ENCODE measurements at places on chromosomes 7 and 10.
A peak's percentile ranks its signal among the peaks of the same experiment; 100 is the strongest.

GRCh38 chr10:109957092-109957797, 33.9 kb upstream of the XPNPEP1 start:
- DNase-seq = no peak

GRCh38 chr7:48466713-48467112, 295.5 kb downstream of the ABCA13 start:
- DNase-seq = no peak

DNA sequence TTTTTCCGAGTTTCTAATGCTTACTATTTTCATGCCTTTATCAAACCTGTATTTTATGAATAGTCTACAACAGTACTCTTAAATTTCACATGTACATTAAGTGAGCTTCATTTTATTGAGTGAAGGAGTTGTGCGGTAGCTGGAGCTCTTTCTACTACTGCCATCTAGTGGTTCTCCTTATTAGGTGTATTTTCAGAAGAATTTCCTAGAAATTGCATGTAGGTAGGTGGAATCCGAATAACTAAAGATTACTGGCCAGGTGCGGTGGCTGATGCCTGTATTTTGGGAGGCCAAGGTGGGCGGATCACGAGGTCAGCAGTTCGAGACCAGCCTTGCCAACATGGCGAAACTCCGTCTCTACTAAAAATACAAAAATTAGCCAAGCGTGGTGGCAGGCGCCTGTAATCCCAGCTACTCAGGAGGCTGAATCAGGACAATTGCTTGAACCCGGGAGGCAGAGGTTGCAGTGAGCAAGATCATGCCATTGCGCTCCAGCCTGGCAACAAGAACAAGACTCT, 38.3 kb downstream of the LRRC72 start:
- DNase-seq = no peak

DNA sequence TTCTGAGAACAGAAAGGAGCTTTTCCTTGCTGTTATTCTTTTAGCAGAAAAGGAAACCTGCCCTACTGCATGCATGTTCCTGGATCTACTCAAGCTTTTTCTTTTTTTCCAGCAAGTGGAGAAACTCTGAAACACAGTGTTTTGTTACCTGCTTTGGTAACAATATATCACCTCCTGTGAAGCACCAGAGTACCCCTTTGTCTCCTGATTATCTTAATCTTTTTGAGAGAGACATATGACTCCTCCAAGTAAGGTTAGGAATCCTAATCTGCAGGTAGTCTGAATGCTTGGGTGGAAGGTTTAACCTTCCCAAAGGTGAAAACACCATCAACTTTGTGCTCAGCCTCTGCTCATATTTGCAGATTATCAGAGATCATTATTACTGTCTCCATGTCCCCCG, 93.1 kb downstream of the MAPK8 start:
- no peak for DNase-seq

- DNase-seq = peak; percentile 69
Measured at GRCh38 chr7:158655931-158656441, 48.6 kb downstream of the NCAPG2 start.

GRCh38 chr7:85405016-85405902, 218.4 kb upstream of the SEMA3D start:
- DNase-seq = no peak

GRCh38 chr7:43650457-43651052, 67.6 kb downstream of the STK17A start:
- DNase-seq = no peak

DNA sequence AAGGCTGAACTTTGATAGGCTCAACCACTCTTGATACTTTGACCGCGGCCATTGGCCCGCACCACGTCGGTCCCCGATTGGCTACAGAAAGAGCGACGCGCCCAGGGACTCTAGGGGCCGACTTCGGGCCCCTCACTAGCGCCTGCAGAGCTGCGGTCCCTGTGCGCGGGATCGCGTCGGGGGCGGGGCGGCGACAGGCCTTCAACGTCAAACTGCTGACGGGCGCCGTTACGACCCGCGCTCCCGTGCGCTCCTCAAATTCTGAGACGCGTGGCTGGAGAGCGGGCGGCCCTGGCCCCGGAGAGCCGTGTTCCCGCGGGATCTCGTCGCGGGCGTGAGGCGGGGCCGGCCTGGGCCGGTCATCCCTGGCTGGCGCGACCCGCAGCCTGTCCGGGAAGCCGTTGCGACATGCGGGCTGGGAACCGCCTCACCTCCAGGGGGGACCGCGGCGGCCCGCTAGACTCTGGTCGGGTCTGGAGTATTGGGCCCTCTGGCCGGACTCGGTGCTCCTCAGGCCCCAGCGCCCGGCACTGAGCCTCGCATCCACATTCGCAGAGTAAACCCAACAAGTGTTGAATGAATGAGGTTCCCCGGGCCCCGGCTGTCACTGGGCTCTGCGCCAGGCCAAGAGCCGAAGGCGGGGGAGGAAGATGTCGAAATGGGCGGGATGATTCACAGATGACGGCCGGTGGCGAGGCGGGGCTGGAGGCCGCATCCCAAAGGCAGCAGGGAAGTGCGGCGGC, 643 bp upstream of the SLC25A28 start:
- peak; percentile 91 for DNase-seq

- DNase-seq = no peak
Measured at GRCh38 chr10:16919121-16919982, 102.1 kb upstream of the RSU1 start.

GRCh38 chr10:80669485-80669884, 131.8 kb downstream of the SH2D4B start:
- DNase-seq = no peak

DNA sequence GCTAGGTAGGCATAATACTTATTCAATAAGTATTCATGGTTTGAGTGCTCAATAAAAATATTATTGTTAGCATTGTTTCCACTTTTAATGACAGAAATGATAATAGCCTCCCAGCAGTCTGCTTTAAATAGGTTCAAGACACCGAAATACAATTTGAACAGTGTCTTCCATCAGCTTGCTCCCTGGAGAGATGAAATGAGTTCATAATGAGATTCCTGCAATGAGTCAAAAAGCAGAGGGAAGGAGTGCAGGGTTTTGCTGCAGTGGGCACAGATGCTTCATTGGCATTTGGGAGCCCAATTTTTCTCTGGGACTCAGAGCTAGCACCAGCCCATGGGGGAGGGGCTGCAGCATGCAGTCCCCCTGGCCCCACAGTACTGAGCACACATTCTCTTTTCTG, 32.6 kb upstream of the CHCHD3 start:
- DNase-seq = no peak

DNA sequence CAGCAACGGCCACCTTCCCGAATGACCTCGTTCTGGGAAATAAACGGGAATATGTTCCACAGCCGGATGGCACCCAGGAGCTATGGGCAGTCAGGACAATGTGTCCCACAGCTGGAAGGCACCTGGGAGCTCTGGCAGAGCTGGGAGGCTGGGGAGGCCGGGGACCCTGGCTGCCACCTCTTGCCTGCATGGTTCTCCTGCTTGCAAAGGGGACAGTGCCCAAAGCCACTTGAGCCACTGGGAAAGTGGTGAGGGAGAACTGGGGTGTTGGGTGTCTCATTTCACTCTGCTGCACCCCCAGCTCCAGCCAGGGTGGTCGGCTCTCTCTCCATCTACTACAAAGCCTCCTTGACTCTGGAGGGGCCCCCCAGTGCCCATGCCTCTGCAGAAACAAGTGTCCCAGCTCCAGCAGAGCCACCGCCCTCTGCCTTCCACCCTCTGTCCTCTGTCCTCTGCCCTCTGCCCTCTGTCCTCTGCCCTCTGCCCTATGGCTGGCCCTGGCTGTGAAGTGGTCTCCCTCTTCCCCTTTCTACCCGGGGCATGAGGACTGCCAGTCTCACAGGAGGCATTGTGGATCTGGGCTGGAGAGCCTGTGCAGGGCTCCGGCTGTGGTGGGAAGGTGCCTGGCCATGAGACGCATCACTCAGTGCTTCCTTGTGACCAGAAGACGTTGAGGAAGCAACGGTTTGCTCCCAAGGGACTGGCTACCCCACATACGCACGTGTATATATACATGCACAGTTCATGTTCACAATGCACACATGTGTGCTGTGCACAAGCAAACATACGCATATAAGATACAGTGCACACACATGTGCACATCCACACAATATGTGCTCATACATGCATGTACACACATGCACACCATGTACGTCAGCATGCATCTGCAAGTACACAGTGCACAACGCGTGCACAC, 21.5 kb upstream of the INPP5A start:
- DNase-seq = peak; percentile 40

DNA sequence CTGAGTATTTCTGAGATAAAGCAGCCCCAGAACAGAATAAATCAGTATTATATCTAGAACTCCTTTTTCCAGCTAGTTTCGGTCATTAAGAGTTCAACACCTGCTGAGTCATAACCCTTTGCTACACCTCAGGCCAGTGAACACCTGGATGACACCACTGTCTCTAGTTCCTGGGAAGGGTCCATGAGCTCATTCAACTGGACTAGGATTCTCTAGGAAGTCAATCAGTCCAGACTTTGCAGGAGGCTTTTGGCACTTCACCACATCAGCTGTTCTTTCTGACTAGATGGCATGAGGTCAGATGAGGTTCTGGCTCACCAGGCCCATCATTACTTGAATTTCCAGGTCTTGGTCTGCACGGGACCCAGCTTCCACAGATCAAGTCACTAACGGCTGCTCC, 11.7 kb downstream of the SLC39A12 start:
- no peak for DNase-seq

DNA sequence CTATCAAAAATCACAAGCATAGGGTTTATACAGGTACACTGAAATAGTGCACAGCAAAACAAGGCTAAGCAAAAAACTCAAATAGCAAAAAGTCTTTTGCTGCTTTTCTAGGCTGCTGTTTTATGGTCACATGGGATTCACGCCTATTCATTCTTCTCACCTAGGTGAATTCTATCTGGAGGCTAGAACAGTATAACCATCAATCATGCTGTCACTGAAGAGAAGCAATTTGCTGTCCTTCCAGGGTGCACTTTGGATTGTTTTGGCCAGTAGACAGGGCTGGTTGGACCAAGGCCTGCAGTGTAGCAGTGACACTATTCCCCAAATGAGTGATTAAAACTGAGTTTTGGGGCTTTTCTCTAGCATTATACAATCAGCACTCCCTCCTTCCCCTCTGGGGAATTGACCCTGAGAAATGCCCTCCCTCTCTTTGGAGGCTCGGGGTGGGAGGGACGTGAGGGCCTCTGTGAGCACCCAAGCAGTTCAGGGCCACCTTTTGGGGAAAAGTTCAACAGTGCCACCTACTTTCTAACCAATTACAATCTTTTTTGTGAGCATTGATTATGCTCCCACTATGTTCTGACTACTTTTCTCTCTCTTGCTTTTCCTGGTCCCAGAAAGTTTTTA, 16.2 kb upstream of the SND1 start:
- DNase-seq = no peak

- peak; percentile 32 for DNase-seq
Measured at GRCh38 chr10:47029181-47030009, 118.2 kb downstream of the PTPN20 start.

DNA sequence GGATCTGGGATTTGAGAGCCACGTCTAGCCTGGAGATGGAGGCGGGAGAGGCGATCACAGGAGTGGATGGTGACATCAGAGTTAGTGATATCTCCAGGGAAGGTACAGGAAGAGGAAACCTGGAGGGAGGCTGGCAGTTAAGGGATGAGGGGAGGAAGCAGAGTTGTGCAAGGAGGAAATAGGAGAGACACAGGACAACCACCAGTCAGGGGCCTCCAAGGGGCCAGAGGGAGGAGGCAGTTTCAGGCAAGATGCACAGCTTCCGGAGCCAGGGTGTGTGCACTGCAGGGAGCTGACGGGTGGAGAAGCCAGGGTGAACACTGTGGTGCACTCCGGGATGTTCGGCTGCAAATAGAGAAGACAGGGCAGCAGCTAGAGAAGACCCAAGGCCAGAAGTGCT, 141.2 kb downstream of the GLI3 start:
- no peak for DNase-seq

- no peak for DNase-seq
Measured at GRCh38 chr7:64959072-64959747, 31.6 kb downstream of the ZNF117 start.

DNA sequence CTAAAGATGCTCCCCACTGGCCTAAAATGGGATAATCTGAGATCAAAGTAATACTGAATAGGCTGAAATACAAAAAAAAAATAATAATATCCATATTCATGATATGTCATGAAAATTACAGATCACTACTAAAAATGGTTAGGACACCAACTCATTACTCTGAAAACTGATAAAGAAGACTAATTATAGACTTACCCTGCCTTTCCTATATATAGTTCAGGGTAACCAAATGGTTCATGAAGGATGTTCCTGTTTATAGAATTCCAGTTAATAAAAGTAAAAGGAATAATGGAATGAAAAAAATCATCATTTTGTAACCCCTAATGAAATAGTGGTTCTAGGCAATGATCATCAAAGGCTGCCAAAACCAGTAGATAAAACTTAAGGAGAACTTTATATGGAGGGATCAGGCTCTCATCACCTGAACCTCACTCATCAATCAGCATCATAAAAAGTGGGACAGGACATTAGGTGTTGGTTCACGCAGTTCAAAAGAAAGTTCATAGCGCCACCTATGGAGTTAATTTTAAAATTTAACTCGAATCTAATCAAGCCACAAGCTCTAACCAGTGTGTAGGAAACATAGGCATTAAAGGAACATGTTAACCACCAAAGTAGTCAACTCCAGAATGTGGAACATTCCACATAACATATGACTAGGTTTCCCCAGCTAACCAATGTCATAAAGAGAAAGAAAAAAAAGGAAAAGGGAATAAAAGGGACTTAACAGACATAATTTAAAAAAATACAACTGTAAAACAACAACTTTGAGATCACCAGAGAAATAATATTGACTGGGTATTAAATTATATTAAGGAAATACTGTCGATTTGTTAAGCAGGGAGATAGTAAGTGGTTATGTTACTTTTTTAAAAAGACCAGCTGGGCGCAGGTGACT, 35.7 kb downstream of the P4HA1 start:
- no peak for DNase-seq

GRCh38 chr7:79132844-79133451, 320.5 kb downstream of the MAGI2 start:
- DNase-seq = no peak

GRCh38 chr10:125089469-125089868, 70.9 kb downstream of the CTBP2 start:
- no peak for DNase-seq

DNA sequence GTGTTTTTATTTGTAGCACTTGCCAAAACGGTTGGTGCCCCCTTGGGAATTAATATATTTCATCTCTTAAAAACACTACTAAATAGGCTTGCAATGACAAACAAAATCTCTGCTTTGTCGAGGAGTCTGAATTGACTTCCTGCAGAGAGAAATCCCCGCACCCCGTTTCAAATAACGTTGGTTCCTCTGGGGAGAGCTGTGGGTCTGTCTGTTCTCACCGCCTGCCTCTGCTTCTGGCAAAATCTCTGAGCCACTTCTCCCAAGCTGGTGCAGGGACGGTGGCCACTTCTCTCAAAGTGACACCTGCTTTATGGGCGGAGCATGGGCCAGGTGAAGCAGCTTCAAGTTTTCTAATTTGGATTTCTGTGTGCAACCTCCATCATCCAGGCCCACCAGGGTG, 186.3 kb upstream of the ADARB2 start:
- no peak for DNase-seq

GRCh38 chr7:39700932-39701331, 77.6 kb downstream of the RALA start:
- no peak for DNase-seq
